ENCODE measurements at places on chromosomes 2 and 18. TPM values are rescaled to one million over a fixed set of nuclear protein-coding genes. Genes with fewer than 3 reads are reported as not detected.

The AQP12A gene
- total RNA-seq, result not detected

The DTNA gene
- total RNA-seq, result 19.1 TPM

The GLB1L gene
- 18.6 TPM for total RNA-seq

The DOK1 gene
- 22.7 TPM for total RNA-seq

The TEX44 gene
- not detected for total RNA-seq

The UGT1A5 gene
- total RNA-seq, result not detected

The CCDC121 gene
- total RNA-seq, result 3.0 TPM

The ALLC gene
- total RNA-seq, result not detected

The SNTG2 gene
- not detected for total RNA-seq

Data from bronchial smooth muscle cell (primary cell).